T-helper 2 cell (primary cell): ENCODE measurements at places on chromosomes 2 and 18.

- no peak for DNase-seq
Observed at GRCh38 chr2:12251121-12251520, 465.6 kb upstream of the TRIB2 start.

- DNase-seq: no peak
Observed at GRCh38 chr2:23198316-23199114, 186.5 kb upstream of the KLHL29 start.

DNA sequence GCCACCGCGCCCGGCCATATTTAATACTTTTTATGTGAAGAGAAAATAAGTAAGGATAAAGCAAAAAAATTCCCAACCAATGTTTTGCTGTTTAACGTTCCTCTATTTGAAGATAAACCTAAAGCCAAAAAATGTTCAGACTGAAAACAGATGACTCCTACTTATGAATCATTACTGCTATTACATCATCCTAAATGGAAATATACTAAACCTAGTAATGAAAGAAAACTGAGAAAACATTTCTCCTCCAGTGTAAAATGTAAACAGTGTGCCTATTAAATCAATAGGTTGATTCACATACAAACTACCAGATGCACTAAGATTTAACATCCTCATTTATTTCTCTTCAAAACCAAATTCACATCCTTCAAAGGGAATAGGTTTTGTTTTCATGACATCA lies 43.5 kb downstream of the CWC22 start:
- DNase-seq: no peak

DNA sequence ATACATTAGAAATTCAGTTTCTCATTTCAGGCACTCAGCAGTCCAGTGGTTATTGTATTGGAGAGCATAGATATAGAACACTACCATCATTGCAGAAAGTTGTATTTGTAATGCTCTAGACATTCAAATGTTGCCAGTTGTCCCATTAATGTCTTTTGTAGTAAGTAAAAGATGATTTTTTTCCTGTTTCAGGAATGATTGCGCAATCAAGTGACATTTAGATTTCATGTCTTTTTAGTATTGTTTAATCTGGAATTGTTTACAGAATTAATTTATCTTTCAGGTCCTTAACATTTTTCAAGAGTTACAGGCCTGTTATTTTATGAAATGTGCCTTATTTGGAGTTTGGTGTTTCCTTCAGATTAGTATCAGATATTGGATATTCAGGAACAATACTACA lies 134.7 kb downstream of the MSTN start:
- no peak for DNase-seq

- DNase-seq: no peak
Observed at GRCh38 chr2:213455316-213456008, 171.2 kb downstream of the SPAG16 start.

DNA sequence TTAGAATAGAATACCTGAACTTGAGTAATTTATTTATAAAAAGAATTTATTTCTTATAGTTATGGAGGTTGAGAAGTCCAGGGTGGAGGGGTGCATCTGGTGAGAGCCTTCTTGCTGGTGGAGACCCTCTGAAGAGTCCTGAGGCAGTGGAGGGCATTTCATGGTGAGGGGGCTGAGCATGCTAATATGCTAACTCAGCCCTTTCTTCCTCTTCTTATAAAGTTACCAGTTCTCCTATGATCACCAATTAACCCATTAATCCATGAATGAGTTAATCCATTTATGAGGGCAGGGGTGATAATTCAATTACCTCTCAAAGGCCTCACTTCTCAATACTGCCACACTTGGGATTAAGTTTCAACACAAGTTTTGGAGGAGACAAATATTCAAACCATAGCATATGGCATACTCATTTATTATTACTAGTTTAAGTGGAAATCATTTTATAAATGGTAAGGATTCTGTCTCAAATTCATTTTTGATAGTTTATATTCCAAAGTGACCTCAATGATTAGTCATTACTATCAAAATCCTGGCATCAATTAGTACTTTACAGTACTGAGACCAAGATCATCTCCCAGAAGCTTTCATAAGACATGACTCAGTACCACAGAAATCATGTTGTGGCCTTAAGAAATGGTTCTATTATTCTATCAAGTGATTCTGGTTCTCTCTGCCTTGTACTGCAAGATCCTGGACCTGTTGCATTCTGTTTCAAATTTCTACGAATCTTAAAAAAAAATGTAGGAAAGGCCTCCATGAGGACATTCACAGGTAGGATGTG lies 5.5 kb downstream of the ZNF396 start:
- DNase-seq: no peak

GRCh38 chr2:157336137-157337010 lies 10.8 kb upstream of the ERMN start:
- DNase-seq: no peak

DNA sequence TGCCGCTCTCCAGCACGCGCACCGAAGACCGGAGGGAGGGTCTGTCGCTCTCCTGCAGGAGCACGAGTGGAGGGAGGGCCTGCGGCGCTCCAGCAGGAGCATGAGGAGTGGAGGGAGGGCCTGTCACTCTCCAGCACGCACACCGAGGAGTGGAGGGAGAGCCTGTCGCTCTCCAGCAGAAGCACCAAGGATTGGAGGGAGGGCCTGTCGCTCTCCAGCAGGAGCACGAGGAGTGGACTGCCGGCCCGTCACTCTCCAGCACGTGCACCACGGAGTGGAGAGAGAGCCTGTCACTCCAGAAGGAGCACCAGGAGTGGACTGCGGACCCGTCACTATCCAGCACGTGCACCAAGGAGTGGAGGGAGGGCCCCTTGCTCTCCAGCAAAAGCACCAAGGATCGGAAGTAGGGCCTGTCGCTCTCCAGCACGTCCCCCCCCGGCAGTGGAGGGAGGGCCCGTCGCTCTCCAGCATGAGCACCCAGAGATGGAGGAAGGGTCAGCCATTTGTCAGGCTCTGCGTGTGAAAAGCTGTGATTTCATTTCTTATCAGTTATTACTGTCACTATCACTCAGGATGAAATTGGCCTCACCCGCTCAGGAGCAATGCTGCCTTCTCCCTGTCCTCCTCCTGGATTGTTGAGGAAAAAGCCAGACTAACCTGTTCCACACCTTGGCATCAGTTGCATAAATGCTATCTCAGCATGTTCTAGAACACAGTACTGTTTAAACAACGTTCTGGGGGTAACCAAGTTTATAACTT lies 35.9 kb downstream of the ADI1 start:
- DNase-seq: no peak

DNA sequence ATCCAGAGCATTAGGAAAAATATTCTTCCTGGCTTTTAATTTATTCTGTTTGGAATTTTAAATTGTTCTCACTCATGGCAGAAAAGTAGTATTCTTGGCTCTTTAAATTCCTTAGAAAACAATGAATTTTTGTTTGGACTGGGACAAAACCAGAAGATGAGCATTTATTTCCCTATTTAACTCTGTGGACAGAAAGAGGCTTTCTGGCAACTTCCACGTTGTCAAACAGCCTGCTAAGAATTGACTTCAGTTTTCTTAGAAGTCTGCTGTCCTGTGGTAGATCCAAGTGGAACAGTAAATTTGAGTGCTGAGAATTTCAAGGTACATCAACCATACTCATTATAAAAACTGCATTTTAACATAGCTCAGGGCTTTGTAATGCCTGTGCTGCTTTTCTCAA lies 83.8 kb downstream of the MGAT5 start:
- DNase-seq: no peak

GRCh38 chr2:147855977-147856376 lies 11.1 kb downstream of the ACVR2A start:
- DNase-seq: no peak

- no peak for DNase-seq
Observed at GRCh38 chr2:8822218-8822617, 15.2 kb downstream of the KIDINS220 start.

GRCh38 chr2:75788902-75789301 lies 78.2 kb upstream of the GCFC2 start:
- DNase-seq: no peak

DNA sequence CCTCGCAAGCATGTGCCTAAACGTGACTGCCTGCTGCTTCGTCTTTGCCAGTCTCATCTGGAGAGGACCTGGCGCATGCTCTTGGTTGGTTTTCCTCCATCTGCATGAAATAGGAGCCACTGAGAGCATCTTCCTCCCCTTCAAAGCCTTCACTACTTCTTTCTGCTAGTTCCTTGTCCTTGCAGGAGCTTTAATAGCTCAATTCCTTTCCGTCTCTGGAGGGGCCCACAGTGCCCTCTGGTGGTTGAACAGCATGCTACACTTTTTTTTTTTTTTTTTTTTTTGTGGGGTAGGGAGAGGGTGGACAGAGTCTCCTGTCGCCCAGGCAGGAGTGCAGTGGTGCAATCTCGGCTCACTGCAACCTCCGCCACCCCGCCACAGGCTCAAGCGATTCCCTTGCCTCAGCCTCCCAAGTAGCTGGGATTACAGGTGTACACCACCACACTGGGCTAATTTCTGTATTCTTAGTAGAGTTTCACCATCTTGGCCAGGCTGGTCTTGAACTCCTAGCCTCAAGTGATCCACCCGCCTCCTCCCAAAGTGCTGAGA lies 59.6 kb downstream of the SP110 start:
- peak; percentile 23 for DNase-seq

- no peak for DNase-seq
Observed at GRCh38 chr2:39603436-39603835, 62.3 kb upstream of the TMEM178A start.

GRCh38 chr2:50729306-50730049 lies 302.5 kb downstream of the NRXN1 start:
- no peak for DNase-seq

DNA sequence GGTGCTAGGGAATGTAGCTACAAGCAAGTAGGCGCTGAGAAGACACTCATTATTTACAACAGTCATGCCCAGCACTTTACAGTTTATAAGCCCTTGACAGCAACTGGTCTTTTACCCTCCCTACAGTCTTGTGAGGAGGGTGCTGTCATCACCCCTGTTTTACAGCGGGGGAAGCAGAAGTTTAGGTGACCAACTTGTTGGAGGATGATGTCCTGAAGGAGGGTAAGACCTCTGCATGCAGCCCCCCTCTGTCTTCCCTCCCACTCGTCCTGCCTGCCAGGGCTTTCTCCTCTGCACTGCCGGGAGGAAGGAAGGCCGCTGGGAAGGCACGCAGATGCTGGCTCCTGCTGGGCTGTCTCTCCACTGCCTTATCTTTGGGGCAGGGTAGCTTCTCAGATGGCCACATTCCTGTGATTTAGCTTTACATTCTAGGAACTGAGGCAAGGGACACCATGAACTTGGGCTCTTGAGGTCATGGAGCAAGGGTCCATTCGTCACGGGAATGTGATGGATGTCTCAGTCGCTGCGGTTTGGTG lies 972 bp downstream of the IL1R1 start:
- no peak for DNase-seq

- no peak for DNase-seq
Observed at GRCh38 chr2:62768615-62769014, 63.1 kb downstream of the EHBP1 start.

DNA sequence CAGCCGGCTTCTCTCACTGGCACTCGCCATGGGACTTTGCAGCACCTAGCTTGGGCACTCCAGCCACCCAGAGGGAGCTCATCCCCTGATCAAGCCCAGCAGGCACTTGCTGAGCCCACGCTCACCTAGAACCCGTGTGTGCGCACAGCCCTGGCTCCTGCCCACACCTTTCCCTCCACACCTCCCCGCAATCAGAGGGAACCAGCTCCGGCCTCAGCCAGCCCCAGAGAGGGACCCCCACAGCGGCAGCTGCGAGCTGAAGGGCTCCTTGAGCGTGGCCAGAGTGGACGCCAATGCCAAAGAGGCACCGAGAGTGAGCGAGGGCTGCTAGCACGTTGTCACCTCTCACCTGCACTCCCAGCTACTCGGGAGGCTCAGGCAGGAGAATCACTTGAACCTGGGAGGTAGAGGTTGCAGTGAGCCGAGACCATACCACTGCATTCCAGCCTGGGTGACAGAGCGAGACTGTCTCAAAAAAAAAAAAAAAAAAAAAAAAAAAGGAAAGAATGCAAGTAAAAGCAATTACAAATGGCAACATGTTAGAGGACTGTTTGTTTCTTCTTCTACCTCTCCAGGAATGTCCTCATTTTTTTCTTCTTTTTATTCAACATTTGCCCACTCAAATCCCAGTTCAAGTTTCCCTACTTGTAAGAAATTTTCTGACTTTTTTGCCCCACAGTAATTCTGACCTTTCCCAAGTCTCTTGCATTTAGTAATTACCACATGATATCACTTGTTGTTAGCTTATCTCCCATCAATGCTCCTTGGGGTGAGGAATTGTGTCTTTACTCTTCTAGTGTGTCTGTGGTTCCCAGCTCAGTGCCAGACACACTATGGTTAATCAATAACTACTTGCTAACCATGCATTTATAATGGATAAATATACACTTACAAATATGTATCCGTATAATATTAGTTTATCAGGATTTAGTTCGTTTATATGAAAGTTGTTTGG lies 40.6 kb upstream of the ST3GAL5 start:
- no peak for DNase-seq

- DNase-seq: no peak
Observed at GRCh38 chr18:8928044-8928443, 174.5 kb upstream of the NDUFV2 start.

- DNase-seq: no peak
Observed at GRCh38 chr2:11665028-11665427, 5.0 kb downstream of the NTSR2 start.

GRCh38 chr2:1501991-1502390 lies 88.7 kb downstream of the TPO start:
- DNase-seq: no peak

DNA sequence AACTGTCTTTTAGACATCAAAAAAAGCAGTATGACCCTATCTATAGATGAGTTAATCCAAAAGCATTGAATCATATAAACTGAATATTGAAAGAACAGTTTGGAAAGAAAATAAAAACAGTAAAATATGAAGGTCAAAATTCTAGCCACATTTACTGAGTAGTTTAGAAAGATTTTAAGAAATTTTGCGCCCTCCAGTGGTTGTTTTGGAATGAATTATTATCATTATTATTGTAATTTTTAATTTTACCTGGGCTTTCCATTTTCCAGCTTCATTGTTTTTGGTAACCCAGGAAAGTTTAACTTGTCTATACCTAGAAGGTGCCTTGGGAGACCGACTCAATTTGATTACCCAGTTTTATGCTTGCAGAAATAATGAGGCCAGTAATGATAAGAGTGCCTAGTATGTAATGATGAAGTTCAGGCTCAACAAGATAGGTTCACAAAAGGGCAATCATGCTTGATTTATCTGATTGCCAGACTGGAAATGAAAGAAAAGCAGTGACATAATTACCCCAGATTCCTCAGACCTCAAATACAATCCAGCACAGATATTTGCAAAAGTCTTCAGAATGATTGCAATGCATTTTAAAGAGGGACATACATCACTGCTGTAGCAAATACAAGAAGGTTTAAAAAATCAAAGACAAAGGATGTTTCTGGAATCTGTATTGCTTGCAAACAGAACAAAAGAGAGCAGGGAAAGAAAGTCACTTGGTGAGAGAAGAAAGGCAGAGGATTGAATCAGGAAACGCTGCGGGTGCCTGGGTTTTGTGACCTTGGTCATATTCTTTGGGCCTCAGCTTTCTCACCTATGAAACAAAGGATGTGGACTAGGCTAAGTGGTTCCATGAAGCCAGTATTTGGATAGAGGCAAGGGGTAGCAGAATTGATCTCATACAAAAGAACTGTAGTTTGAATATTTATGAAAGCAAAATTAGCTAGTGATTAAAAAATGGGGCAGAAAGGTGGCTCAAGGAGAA lies 153.8 kb downstream of the MAP2 start:
- DNase-seq: no peak

GRCh38 chr2:235217846-235218245 lies 266.0 kb downstream of the SH3BP4 start:
- no peak for DNase-seq

- DNase-seq: no peak
Observed at GRCh38 chr18:62331581-62332356, 6.7 kb downstream of the TNFRSF11A start.
